ENCODE measurements at places on chromosomes 5 and 9.

- no peak for DNase-seq
These were observed at the start of gene WWC1 for GRCh38 chr5:168291342-168291963. Gene WWC1 (plus strand): TSS chr5:168291645. CDS start chr5:168292153, 508 bp downstream.

- DNase-seq, result no peak
These were observed 553.0 kb downstream of the EBF1 start for GRCh38 chr5:158546748-158547147.

- DNase-seq, result no peak
These were observed 2.3 kb downstream of the EIF4E1B start for GRCh38 chr5:176632745-176633144.

- DNase-seq, result no peak
These were observed 4.4 kb downstream of the NSMF start for GRCh38 chr9:137454597-137455358.

DNA sequence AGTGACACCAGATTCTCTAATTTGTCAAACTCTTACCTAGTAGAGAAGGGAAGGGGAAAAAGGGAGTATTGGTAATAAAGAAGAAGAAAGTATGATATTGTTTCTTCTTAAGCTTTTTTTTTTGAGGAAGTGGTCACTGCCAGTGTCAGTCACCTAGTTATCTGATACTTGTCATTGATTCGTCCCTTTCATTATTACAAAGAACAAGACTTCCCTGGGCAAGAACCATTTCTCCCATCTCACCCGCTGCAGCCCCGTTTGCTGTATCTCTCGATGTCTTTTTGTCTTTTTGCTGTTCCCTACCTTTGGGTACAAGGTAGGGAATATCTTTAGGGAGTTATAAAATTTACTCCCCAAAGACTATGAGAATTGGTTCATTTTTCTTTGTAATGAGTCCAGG is 249.0 kb downstream of the ARHGAP26 start:
- DNase-seq, result no peak

GRCh38 chr9:131302244-131303075 is 12.9 kb downstream of the PLPP7 start:
- DNase-seq, result no peak

- no peak for DNase-seq
These were observed 89.5 kb downstream of the EGFLAM start for GRCh38 chr5:38347896-38348295.

DNA sequence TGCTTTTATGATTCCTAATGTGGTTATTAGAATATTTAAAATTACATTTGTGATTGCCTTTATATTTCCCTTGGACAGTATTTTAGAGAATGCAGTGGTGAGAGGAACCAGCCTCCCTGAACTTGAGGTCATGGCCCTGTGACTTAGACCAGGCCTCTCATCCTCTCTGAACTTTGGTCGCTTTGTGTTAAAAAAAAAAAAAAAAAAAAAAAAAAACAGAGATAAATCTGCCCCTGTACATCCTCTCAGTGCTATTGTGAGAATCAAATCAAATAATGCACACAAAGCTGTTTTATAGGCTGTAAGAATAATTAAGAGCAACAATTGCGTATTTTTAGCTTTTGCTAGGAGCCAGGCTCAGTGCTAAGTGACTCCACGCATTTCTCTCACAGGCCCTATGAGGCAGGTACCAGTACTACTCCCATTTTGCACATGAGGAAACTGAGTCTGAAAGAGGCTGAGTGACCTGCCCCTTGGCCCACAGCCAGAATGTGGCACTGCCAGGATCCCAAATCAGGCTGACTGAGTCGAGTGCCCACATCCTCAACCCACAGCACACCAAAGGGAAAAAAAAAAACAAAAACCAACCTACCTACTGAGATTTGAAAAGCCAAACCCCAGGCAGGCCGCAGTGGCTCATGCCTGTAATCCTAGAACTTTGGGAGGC is 110.3 kb upstream of the LARP1 start:
- no peak for DNase-seq

GRCh38 chr5:94969174-94969573 is 315.7 kb downstream of the MCTP1 start:
- DNase-seq, result peak; percentile 55

DNA sequence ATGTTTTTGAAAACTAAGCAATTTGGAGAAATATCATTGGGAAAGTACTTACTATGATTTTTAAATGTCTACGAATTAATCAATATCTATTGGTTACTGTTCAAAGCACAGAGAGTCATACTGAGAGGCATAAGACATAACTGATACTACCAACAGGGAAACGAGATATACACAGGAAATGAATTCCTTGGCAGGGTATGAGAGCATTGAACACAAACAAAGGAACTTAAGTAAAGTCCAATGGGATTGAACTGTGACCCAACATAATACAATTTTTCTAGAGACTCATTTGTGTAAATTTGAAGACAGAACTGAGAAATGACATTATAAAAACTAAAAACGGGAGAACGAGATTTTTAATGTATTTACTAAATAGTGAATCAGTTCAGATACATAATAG is 1.3 kb upstream of the ITGA1 start:
- no peak for DNase-seq

GRCh38 chr5:29795096-29795652 is 1398.3 kb upstream of the CDH6 start:
- no peak for DNase-seq

- no peak for DNase-seq
These were observed 118.0 kb upstream of the ICE1 start for GRCh38 chr5:5304361-5305020.

DNA sequence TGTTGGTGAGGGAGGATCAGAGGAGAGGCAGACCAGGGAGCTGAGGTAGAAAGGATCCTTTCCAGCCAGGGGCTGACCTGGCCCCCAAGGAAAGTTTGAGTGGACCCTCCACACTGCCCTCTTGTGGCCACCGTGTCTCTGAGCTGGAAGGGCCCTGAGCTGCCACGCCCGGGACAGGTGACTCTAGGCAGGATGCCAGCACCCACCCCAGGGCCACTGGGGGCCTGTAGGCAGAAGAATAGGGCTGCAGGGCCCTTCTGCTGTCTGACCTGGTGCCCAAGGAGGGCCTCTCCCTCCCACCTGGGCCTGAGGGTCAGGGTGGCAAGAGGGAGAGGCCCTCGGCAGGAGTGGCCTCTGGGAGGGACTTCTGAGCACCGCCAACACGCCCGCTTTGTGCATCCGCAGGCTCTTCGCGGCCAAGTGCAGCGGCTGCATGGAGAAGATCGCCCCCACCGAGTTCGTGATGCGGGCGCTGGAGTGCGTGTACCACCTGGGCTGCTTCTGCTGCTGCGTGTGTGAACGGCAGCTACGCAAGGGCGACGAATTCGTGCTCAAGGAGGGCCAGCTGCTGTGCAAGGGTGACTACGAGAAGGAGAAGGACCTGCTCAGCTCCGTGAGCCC is 76.8 kb downstream of the LMX1B start:
- DNase-seq, result peak; percentile 7

DNA sequence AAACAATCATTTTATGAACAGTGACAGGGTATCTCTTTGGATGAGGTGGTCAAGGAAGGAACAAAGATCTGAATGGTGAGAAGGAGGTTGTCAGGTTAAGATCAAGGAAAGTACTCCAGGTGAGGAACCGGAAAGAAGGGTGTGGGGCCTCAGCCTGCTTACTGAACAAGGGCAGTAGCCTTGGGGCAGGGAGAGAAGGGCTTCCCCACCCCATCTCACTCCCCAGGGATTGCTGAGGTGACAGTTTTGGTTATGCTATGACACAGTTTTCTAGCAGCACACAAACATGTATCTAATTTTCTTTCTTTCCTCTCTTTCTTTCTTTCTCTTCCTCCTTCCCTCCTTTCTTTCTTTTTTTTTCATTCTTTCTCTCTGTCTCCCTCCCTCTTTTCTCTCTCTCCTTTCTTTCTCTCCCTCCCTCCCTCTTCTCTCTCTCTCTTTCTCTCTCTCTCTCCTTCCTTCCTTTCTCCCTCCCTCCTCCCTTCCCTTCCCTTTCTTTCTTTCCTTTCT is 4.1 kb upstream of the HDHD3 start:
- DNase-seq, result no peak

DNA sequence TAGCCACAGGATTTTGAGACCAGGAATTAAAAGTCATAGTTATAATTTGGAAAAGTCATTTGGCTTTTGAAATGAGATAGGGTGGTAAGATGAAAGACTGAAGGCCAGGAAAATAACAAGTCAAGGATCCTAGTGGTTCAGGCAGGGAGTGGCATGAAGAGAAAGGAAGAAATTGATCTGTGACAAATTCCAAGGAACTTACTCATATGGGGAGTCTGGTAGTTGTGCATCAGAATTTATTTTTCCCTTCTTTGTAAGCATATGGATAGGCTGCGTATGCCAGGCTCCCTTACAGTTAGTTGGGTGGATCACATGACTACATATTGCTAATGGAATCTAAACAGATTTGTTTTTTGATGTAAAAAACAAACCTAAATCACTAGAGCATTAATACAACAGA is 21.0 kb downstream of the ISL1 start:
- DNase-seq, result no peak

DNA sequence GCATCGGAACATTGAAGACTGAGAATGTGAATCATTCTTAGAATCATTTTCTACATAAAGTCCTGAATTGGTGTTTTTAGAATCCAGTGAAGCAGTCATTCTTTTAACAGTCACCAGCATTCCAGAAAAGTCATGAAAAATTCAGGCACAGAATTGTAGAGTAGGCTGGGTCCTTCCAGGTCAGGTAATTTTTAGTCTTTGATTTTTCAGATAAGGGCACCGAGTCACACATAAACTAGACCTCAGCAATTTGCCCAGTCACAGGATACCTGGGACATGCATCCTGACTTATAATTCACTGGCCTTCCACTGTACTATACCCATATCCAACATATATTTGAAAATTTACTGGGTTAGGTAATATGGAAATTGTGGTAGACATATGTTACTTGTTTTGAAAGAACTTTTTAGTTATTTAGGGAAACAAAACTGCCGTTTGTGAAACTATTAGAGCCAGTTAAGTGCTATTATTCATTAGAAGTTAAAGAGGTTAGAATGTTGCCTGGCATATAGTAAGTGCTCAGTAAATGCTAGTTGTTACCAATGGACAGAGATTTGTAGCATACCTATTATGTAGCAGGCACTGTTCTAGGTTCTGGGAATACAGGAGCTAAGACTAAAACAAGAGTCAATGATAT is 10.9 kb downstream of the MAN2A1 start:
- no peak for DNase-seq

DNA sequence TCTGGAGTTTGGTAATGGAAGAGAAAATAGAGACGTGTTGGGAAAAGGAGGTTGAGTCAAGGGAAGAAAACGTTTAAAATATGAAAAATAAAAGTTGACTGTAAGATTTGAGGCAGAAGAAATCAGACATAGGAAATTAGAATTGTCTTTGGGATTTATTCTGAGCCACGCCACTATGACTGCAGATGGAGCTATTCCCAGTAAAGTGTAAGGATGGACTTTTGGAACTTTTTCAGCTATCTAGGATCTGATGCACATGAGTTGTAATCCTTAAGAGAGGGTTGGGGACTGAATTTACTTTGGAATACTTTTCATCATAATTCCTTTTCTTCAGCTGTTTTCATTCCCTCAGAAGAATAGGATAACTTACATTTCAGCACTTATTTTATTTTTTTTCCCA is 336.7 kb downstream of the FAM170A start:
- no peak for DNase-seq

- no peak for DNase-seq
These were observed 137.4 kb downstream of the GPBP1 start for GRCh38 chr5:57311251-57311650.

DNA sequence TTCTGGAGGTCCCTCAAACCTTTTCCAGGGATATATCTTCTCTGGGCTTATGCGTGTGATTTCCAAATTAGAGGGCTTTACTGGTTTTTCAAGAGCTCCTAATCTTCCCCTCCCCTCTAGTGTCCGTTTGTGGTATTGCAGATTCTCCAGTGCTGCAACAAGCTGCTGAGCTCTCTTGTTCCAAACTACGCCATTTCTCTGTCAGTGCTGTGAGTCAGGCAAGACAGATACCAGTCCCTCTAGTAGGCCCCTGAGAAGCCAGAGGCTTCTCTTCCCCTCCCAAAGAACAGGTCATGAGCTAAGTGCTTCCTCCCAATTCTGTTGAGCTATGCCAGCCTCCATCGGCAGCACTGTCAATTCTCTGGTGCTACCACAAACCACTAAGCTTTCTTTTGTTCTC is 149.5 kb downstream of the FANCC start:
- peak; percentile 97 for DNase-seq

- no peak for DNase-seq
These were observed 435.1 kb downstream of the SPATA31D1 start for GRCh38 chr9:82423700-82424099.

DNA sequence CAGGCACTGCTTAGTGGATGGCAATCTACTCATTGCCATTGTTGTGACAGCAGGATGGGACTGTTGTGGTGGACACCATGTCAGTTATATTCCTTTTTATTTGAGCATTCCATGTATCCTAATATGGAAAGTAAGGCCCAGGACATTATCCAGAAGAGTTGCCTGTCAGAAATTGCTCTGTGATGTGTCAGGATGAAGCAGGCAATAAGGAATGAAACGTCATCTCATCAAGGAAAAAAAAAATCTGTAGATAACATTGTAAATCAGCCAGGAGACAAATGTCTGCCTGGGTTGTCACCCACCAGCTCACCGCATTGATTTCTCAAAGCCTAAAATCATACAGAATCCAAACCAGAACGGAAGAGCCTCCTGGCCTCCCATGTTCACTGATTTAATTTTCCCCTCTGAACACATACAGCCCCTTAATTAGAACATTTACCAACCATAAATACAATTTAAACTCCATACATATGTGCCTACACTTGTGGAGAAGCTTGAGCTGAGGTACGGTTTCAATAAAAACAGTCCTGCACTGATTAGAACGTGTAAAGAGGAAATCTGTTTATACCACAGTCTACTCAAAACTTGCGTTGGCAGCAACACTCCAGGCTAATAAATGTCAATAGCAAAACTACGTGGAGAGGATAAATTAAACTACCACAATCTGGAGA is 73.9 kb downstream of the FOXD1 start:
- DNase-seq, result peak; percentile 73

DNA sequence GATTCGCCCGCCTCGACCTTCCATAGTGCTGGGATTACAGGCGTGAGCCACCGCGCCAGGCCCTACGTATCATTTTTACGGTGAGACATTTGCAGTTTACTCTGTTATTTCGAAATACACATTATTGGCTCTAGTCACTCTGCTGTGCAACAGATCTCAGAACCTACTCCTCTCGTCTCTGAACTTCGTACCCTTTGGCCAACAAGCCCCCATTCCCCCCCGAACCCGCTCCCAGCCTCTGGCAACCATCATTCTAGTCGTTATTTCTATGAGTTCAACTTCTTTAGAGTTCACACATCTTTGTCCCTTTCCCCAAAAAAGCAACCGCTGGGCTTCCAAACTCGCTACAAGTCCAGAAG is 735 bp downstream of the PTGR1 start:
- peak; percentile 63 for DNase-seq

DNA sequence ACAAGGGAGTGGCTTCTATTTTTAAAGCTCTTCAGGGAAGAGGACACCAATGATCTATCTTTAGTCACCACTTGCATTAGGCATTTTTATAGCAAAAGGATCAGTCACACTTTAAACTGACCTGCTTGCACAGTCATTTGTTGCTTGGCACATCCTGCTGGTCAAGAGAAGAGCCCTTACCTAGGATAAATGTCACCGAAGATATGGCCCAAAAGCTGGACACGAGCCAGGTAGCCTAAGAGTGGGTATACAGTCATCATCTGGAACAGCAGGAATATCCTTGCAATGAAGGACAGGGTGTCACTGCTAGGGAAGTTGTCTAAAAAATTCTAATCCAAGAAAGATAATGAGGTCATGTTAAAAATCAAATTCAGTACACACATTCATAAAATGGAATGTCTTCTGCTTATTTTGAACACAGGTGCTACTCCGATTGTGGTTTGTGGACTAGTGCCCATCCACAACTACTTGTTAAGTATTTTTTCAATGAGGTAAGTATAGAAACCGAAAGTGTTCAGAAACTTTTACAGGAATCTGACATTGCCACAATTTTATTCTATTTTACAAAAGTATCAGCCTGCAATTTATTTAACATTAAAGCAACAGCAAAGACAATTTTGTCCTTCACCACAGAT is 78.4 kb downstream of the SLC38A9 start:
- DNase-seq, result peak; percentile 31

Measured in fibroblast of pulmonary artery (primary cell).